Stimulated activated CD8-positive, alpha-beta memory T cell treated with anti-CD3 and anti-CD28 coated beads, Interleukin-4, amount 100 ng/mL, for 4 hours (primary cell): ENCODE measurements at places on chromosomes 6 and 20.

DNA sequence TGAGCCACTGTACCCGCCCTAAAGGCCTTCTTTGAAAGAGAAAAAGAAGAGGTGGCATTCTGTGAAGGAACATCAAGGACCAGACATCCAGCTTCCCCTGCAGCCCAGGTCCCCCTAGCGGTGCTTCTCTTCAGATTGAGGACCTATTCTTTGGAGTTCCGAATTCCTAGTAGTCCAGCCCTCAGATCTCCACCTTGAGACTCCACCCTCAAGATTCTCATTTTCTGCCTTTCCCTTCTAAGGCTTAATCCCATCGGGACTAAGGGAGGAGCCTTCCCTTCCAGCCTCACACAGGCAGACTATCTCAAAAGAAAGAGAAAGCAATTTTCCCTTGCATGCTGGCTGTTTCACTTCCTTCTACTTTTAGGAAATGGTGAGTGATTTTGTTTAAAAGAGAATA, 32.5 kb downstream of the MUC22 start:
- peak; percentile 3 for DNase-seq

GRCh38 chr20:18224968-18225568, 63.3 kb upstream of the ZNF133 start:
- DNase-seq, result no peak

GRCh38 chr6:19789100-19789803, 47.9 kb upstream of the ID4 start:
- no peak for DNase-seq

GRCh38 chr6:52983159-52983848, 11.8 kb downstream of the GSTA4 start:
- no peak for DNase-seq

- no peak for DNase-seq
Measured at GRCh38 chr6:47495954-47496545, 18.5 kb downstream of the CD2AP start.

- DNase-seq, result no peak
Measured at GRCh38 chr6:30562470-30563425, 5.7 kb downstream of the PRR3 start.

DNA sequence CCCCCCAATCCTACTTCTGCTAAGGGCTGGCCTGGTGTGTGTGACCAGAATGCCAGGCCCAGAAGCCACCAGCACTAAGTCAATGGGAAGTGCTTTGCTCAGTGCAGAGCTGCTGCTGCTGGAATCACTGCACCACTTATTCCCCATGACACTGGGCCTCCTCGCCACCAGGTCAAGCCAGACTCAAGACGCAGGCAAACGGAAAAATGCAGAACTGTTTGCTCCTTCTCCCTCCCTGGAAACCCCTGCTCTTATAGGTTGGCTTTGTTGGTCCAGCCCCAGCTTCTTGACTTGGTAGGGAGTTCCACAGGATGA, 121.9 kb downstream of the PHACTR3 start:
- no peak for DNase-seq

GRCh38 chr6:106431972-106432371, 71.5 kb downstream of the CRYBG1 start:
- DNase-seq, result no peak

GRCh38 chr6:107732461-107732860, 91.7 kb downstream of the SCML4 start:
- no peak for DNase-seq

- DNase-seq, result no peak
Measured at GRCh38 chr6:23272536-23272935, 703.2 kb downstream of the HDGFL1 start.

DNA sequence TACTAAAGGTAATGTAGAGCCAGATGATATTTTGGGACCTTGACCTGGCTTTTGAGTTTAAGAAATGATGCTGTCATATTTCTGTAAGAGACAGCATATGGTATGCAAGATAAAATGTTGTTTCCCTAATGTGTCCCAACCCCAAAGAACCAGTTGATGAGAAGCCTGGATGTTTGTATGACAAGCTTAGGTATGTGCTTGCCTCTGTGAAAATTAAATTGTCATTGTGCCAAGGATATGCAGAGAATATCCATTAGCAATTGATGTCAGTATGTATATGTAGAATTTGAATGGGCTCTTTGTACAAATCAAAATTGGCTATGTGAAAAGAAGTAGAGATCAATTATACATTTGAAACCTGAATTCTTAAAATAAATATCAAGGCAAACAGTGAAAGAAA, 650.8 kb upstream of the EYS start:
- DNase-seq, result no peak

GRCh38 chr6:44800171-44800783, 412.8 kb downstream of the CDC5L start:
- DNase-seq, result no peak

- DNase-seq, result no peak
Measured at GRCh38 chr6:32982702-32983492, 14.5 kb downstream of the BRD2 start.

GRCh38 chr6:40714143-40714542, 127.0 kb upstream of the LRFN2 start:
- DNase-seq, result no peak

- DNase-seq, result no peak
Measured at GRCh38 chr6:113995634-113996033, 24.7 kb upstream of the HDAC2 start.

DNA sequence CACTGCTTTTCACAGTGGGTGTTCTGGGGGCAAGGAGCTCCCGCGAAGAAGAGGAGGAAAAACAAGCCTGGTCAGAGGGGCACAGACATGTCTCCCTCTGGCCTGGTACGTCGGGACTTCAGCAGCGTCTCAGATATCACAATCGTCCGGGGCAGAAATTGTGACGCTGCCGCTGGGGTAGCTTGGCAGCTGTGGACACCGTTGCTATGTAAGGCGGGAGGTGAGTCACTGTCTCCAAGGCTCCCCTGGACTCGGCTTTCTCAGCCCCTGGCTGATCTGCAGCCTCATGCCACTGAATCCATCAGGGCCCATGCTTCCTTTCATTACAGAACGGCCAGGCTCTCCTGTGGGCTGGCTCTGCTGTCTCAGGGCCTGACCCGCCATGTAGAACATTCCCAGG, 98.7 kb downstream of the SULF2 start:
- no peak for DNase-seq

DNA sequence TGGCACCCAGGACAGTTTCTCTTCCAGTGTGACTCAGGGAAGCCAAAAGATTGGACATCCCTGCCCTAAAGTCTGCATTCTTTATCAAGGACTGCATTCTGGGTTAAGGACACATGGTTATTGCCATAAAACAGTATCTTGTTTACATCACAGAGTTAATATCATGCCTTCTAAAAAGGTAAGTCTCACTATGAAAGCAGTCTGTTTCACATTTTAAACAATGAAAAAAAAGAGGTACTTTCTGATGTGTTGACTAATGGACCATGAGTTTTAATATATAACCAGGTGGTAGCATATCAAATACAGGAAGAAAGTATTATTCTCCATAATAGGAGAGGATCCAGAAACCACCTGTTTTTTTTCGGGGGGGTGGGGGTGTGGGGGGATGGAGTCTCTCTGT, 93.7 kb downstream of the TIAM2 start:
- DNase-seq, result no peak

DNA sequence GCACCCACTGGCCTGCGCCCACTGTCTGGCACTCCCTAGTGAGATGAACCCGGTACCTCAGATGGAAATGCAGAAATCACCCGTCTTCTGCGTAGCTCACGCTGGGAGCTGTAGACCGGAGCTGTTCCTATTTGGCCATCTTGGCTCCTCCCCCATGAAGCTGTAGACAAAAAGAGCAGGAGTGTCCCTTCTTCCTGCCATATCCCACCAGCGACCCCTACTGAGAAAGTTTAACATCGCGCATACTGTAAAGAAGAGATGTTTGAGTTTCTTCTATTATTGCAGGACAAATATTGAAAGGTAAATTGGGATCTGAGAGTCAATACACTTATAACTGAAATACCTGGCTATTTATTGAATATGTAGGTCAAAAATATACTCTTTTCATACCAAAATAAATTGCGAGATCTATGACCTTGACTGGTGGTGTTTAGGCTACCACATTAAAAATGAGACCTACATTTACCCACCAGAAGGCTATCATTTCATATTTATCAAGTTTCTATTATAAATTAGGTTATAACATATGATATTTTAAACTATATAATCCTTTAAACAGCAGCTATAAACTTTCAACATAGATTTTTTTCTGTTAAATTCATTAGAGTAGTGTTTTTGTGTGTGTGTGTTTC, 586.3 kb downstream of the HTR1B start:
- no peak for DNase-seq

DNA sequence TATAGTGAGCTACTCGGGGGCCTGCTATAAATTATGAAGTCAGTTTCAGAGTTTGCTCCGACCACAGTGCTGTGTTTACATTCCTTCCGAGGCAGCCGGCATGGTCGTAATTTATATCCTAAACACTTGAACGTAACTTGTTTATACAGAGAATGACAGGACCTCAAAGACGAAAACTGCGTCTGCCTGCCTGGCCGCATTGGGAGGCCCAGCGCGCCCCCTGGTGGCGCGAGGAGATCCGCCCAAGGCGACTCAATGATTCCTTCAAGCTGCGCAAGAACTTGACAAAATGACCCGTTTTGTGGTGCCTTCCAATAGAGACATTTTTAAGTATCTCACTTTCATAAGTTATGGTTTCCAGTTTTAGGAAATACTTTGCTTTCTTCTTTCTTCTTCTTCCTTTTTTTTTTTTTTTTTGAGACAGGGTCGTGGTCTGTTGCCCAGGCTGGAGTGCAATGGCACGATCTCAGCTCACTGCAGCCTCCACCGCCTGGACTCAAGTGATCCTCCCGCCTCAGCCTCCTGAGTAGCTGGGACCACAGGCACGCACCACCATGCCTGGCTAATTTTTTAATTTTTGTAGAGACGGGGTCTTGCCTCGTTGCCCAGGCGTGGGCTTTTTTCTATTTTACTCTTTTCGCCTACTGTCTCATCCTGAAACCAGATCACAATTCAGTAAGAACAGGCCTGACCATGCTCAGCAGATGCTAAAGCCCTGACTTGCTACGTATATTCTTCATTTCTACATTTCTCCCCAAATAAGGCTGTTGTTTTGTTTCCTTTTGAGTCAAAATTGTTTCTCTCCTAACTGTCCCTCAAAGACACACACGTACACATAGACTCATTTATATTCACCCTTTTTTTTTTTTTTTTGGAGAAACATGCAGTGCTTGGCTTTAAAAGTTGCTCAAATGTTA, 7.8 kb downstream of the FOXF2 start:
- DNase-seq, result peak; percentile 50

DNA sequence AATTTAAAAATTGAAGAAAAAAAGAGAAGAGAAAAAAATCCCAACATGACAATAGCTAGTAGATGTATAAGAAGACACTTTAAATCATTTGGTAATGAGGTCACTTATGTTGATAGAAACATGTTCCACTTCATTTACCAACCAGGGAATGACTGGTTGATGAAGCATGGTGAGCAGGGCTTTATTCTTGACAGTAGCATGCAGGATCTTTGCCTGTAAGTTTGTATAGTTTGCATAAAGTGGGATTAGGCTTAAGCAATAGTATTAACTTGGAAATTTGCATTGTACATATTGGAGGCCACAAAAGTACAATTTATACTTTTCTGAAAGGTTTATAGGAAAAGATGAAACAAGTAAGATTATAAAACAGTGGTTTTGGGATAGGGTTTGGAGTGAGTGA, 67.0 kb downstream of the NOX3 start:
- no peak for DNase-seq

- no peak for DNase-seq
Measured at GRCh38 chr6:7532821-7533220, 8.7 kb upstream of the DSP start.

- no peak for DNase-seq
Measured at GRCh38 chr6:95159557-95159956, 417.8 kb upstream of the MANEA start.

GRCh38 chr6:170043150-170043819, 247.6 kb downstream of the DLL1 start:
- no peak for DNase-seq

DNA sequence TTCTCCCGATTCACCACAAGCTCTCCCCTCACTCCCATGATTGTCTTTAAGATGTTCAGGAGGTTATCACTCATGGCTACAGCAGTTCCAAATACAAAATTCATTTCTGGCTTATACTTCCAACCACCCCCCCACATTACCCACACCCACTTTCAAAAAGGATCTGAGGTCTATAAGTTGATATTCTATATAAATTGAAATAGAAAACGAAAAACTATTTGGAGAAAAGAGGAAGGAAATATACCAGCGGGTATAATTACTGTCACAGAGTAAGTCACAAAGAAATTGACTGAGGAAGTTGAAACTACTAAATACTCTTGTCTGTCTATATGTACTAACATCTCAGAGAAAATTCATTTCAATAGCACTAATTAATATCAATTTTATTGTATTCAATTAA, 112.7 kb upstream of the TNFAIP3 start:
- DNase-seq, result no peak

- DNase-seq, result no peak
Measured at GRCh38 chr6:170445971-170446370, 107.1 kb downstream of the PSMB1 start.

GRCh38 chr20:51021067-51022025, 1.6 kb downstream of the KCNG1 start:
- no peak for DNase-seq

DNA sequence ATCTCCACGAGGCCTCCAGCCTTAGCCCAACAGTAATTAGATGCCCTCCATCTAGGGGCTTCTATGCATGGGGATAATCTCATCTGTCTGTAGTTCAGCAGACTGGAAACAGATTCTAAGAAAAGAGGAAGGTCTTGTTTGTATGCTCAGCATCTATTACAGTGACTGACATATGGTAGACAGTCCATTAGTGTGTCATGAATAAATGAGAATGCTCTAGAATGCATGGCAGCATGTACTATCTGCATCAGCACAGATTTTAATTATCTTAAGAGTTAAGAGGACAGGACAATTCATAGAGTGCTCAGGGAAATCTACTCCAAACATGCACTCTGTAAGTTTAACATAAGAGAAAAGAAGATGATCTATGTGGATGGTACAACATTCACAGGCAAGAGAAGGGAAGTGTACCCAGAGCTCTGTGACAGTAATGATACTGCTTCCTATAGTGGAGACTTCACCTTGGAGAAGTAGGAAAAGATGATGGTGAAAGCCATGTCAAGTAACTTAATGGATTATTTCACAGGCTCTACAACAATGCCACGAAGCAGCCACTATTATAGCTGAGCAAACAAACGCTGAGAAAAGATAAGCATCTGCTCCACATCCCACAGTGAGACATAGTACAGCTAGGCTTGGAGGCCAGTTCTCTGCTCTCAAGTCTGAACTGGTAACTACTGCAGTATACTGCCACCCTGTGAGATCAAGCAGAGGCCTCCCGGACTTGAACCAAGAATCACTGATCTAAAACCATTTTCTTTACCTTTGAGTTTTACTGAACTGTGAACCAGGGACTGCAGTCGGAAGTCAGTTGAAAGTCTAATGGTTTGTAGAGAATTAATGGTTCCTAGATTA, 309.2 kb upstream of the SPTLC3 start:
- DNase-seq, result no peak

DNA sequence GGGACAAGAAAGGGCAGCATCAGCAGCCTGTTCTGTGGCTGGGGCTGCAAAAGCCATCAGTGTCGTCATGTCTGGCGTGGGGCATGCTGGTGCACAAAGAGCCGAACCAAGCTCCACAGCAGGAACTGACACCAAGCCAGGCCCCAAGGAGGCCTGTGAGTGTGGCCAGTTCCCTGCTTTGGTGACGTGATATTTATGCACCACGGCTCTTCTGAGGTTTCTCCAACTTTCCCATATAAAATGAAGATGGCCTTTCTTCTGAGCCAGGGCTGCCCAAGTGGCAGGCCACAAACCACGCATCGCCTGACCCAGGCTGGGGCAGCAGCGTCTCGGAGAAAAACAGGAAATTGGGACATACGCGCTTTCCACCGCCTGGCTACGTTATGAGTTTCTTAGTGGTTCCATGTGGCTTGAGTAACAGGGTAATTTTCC, 109.9 kb downstream of the RIN2 start:
- DNase-seq, result no peak
